ENCODE measurements at places on chromosomes 7 and 10. TPM values are rescaled to one million over a fixed set of nuclear protein-coding genes. Genes with fewer than 3 reads are reported as not detected.

GRCh38 chr10:89837165-89838043, 136.0 kb downstream of the KIF20B start:
- DNase-seq: peak; percentile 21

GRCh38 chr7:77428777-77429231, 12.7 kb upstream of the GSAP start:
- DNase-seq: no peak

GRCh38 chr7:64854969-64855368, 48.1 kb upstream of the ZNF273 start:
- DNase-seq: no peak

DNA sequence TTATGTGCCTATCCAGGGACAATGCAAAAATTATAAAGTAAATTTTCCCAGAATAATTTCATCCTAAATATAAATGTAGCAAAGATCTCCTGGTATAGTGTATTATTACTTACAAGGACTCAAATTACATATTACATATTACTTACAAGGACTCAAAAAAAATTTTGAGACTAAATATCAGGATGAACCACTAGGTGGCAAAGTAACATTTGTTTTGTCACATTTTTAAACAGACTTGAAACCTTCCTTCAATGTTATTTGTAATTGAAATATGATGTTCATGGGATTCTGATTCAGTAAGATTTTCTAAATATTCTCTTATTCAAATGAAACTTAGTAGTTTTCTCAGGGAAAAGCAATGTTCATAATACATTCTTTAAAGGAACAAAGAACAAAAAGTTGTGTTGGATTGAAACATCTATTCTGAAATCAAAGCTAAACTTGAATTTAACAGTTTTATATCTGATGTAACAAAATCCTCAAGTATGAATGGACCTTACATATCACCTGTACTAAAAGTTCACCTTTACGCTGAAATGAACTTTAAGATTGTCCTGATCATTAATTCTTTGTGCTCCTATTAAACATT, 74.3 kb upstream of the GNAI1 start:
- DNase-seq: peak; percentile 43

GRCh38 chr10:110042891-110043290, 35.1 kb downstream of the ADD3 start:
- DNase-seq: no peak

DNA sequence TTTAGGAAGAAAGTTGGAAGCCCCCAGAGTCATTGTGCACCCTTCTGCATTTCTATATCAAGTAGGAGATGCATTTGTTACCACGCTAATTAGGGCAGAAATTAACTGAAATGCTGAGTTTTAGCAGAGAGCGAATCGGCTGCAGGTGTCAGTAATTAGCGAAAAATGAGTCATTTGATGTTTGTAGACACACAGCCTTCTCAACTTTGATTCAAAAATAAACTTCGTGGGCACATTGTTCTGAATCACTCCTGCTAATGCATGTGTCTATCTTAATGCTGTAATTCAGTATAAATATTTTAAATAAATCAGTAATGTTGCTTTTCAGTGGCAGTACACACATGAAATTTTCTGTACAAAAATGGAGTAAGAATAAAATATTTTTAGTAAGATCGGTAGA, 109.5 kb upstream of the CARD11 start:
- DNase-seq: no peak

GRCh38 chr7:151198945-151199848, 11.1 kb downstream of the H2BK1 start:
- DNase-seq: peak; percentile 93

- DNase-seq: peak; percentile 84
Measured at GRCh38 chr7:31304446-31304845, 36.1 kb downstream of the NEUROD6 start.

The GATAD1 gene
- total RNA-seq: 38.7 TPM

The WIPF3 gene
- 5.2 TPM for total RNA-seq

Measured in spinal cord (tissue), 10 donors.